ENCODE measurements at places on chromosomes 6 and 20.

DNA sequence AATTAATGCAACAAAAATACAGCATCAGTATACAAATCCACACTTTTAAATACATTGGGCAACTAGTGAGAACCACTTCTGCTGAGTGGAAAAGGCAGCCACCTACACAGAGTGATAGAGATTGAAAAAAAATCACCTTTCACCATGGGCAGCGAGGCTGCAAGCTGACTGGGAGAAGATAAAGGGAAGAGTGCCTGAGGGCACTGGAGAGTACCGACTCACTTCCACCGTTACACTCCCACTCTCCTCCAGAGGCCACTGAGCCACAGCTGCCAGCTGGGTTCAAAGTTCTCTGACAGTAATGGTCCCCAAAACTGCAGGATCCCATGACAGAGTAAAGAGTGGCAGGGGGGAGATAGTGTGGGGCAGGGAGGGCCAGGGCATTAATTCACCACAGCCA lies 24.1 kb downstream of the PXT1 start:
- no peak for DNase-seq

- DNase-seq, result peak; percentile 42
Observed at GRCh38 chr20:51412333-51412871, 130.1 kb downstream of the NFATC2 start.

- no peak for DNase-seq
Observed at GRCh38 chr6:156650896-156651390, 126.2 kb upstream of the ARID1B start.

DNA sequence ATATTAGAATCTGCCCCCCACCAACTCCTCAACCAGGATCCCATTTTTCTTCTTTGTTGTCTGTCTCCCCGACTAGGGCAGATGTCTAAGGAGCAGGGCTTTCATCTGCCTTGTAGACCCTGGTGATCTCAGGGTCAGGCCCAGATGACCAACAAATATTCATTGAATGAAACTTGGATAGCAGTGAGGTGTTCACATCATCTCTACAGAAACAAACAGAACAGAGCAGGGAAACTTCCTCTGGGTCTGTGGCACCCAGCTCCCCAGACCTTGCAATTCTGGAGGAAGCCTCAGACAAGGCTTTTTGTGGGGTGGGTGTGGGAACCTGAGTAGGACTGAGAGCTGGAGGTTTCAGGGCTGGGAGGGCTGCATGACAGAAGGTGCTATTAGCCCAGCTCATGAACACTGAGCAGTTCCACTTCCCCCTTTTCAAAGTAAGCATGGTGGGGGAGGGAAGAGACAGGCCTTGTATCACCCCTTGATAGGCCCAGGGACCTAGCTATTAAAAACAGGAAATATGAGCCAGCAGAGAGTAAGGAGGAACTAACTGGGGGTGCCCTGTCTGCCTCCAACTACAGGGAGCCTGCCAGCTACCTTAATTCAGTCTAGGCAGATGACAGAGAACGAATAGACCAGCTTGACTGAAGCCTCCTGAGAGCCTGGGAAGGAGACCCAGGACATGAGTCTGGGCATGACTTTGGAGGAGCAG lies 37.3 kb upstream of the TOP1 start:
- no peak for DNase-seq

DNA sequence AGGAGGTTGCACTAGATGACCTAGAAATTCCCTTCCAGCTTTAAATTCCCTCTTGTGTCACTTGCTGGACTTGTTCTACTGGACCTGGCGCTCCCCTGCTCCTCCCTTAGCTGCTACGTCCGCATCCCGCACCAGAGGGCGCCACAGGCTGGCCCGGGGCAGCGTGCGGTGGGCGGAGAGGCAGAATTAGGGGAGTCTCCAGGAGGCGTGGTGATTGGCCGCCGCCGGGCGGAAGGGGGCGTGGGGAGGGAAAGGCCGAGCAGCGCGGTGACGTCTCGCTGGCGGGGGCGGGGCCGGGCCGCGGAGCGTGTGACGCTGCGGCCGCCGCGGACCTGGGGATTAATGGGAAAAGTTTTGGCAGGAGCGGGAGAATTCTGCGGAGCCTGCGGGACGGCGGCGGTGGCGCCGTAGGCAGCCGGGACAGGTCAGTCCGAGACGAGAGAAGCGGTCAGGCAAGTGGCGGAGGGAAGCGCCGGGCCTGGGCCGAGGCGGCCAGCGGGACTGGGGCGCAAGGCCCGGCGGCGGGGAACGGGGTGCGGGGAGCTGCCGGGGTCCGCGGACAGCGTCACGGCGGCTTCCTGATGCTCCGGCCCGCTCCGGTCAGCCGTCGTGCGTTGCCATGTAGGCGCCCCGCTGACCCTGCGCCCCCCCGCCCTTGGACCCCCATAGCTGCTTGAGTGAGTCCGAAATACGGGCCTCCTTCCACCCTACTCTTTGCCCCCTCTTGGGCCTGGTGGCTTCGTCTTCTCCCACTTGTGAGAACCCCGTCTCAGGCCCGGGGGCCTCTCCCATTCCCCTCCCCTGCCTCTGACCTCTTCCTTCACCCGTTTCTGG lies at the start of gene PPARD:
Gene PPARD (plus strand): TSS at position 301 of the 834 bp plus-strand sequence. CDS start 68,530 bp downstream, outside the sequence.
- peak; percentile 96 for DNase-seq

DNA sequence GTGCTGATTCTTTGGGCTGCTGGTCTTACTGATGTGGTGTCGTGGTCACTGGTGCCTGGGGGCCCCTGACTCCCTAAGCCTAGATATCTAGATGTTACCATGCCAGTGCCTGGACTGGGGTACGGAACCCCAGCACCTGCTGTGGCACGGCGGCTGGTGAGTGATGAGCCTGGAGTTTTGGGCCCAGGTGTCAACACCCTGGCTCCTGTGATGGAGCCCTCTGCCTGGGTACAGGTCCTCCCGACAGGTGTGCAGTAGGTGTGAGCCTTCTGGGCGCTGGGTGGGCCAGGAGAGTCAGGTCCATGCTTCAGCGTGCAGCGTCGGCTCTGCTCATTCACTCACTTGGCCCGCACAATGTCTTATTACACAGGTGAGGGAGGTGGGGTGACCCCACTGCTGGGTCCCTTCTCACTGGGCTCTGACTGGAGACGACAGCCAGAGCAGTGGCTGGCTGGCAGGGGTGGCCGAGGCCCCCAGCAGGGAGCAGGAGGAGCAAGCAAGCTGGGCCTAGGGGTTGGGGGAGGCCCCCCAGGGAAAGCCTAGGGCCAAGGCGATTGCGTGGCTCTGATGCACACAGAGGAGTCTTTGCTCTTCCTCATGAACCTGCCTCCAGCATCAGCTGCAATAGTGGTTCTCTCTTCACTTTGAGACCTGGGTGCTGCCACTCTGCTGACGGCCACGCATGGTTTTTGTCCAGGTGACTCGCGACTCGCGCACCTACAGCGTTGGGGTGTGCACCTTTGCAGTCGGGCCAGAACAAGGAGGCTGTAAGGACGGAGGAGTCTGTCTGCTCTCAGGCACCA lies 42.5 kb upstream of the SLC22A1 start:
- DNase-seq, result no peak

GRCh38 chr6:23659125-23659524 lies 466.9 kb upstream of the NRSN1 start:
- peak; percentile 45 for DNase-seq

DNA sequence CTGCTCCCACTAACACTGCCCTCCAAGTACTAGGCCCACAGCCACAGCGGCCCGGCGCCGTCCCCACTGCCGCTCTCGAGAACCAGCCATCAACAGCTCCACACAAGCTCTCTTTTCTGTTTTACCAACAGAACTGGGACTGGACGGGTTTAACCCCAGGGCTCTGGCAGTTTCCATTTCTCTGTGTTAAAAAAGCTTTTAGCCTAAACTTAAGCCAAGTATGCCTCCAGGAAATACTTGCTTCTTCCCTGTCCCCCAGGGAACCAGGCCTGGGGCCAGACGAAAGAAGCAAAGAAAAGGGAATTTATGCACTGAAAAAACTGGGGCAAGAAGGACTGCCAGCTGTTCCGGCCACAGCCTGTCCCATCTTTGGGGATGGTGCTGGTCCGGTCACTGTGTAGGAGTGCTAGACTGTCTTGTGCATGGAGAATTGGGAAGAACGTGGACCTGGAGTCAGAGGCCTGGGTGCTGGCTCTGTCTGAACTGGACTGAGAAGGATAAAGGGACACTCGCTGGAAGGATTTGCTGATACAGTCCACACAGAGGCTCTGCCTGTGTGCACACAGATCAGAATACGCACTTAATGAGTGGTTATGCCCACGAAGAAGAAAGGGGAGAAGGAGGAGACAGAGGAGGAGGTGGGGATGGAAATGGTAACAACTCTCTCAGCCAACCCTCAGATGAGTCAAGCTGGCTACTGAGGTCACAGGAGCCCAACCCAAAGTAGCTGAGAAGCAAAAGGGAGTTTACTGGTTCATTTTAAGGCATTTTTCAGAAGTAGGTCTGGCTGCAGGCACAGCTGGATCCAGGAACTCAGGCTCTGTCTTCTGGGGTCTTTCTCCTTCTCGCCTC lies 254.4 kb upstream of the PMEPA1 start:
- peak; percentile 64 for DNase-seq

DNA sequence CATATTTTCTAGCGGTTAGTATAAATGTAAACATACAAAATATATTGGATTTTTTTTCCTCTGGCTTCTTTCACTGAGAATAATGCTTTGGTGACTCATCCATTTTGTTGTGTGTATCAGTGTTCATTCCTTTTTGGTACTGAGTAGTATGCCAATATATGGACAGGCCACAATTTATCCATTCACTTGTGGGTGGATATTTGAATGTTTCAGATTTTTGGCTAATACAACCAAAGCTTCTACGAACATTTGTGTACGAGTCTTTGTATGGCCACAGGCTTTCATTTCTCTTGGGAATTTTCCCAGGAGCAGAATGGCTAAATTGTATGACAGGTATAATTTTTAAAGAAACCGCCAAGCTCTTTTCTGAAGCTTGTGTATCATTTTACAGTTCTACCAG lies 677.5 kb downstream of the HDGFL1 start:
- no peak for DNase-seq
